ENCODE measurements at places on chromosomes 6 and 20.

DNA sequence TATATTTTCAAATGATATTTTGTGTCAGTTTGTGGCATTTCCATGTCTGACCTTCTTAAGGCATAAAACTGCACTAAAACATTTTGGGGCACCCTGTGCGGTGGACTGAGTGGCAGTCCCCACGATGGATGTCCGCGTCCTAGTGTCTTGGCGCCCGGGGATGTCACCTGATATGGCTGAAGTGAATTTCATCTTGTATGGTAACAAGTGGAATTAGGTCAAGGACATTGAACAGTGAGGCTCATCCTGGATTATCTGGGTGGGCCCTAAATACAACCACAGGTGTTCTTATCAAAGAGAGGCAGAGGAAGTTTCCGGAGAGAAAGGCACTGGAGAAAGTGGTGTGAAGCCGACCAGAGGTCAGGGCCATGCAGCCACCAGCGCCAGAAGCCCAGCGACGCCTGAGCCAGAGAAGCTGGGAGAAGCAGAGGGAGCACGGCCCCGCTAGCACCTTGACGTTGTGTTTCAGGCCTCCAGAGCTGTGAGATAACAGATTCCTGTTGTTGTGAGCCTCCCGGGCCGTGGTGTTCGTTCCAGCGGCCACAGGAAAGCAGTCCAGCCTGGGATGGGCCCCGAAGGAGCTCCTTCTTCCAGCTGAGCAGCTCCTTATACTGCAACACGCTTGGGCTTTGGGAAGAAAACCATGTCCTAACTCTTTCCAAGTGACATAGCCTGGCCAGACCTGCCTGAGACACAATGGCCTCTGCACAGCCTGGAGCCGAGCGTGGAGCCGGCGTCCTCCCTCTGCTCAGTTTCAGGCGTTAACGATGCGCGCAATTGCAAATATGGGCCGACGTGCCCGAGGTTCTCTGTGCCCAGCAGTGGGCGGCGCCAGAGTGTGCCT lies 22.5 kb downstream of the THBS2 start:
- no peaks in the 10 kb centered on the region for H3K4me1 ChIP-seq
- H3K27me3 ChIP-seq = no peaks in the 10 kb centered on the region
- no peaks in the 10 kb centered on the region for H3K36me3 ChIP-seq
- H3K4me3 ChIP-seq = no peak overlapping the region

GRCh38 chr6:80145509-80145908 lies 39.0 kb downstream of the BCKDHB start:
- DNase-seq = no peak
- H3K36me3 ChIP-seq = peaks cover 20% of the 10 kb centered on the region
- no peaks in the 10 kb centered on the region for H3K27me3 ChIP-seq
- no peak overlapping the region for H3K4me3 ChIP-seq
- H3K27ac ChIP-seq = no peak overlapping the region

GRCh38 chr6:18053555-18054445 lies 66.4 kb upstream of the KIF13A start:
- H3K27me3 ChIP-seq = no peaks in the 10 kb centered on the region
- no peak for DNase-seq
- H3K4me1 ChIP-seq = no peaks in the 10 kb centered on the region
- no peak overlapping the region for H3K27ac ChIP-seq
- H3K36me3 ChIP-seq = no peaks in the 10 kb centered on the region

- peaks cover 12% of the 10 kb centered on the region for H3K4me1 ChIP-seq
- peak; percentile 83 for DNase-seq
- no peak overlapping the region for H3K27ac ChIP-seq
- H3K4me3 ChIP-seq = no peak overlapping the region
- H3K36me3 ChIP-seq = no peaks in the 10 kb centered on the region
These were observed 48.2 kb downstream of the MRPL14 start for GRCh38 chr6:44078827-44079671.

DNA sequence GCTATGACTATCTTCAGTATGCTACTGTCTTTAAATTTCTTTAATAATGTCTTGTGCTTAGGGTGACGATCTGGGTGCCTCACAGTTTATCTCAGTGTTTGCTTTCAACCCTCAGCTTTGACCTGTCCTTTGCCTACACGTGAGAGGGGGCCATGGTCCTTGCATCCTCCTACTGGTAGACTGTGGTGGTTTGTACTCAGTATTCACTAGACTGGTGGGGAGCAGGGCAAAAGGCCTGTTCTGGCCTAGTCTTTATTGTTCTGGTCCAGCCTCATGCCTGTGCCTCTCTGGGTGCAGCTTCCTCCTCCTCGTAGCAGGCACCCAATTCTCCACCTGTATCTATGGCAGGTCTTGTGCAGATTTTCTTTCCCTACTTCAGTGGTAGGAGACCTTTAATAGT lies 354.9 kb downstream of the CD109 start:
- no peaks in the 10 kb centered on the region for H3K4me1 ChIP-seq
- H3K27ac ChIP-seq = no peak overlapping the region
- no peak for DNase-seq
- no peak overlapping the region for H3K4me3 ChIP-seq
- no peaks in the 10 kb centered on the region for H3K27me3 ChIP-seq

DNA sequence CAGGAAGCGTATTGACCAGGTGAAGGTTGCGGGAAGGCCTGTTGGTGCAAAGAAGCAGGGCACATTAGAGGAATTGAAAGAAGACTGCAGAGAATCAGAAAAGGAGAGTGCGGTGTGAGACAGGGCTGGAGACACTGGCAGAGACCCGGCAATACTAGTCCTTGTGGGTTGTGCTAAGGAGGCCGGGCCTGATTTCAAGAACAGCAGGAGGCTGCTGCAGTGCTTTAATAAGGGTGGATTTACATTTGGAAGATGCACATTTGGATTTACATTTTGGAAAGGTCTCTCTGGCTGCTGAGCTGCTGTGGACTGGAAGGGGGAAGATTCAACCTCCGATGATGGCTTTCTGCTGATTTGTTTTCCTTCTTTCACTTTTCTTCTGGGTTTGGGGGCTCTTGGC lies 167.8 kb downstream of the SLC24A3 start:
- no peak overlapping the region for H3K27ac ChIP-seq
- DNase-seq = no peak
- no peaks in the 10 kb centered on the region for H3K27me3 ChIP-seq
- H3K4me3 ChIP-seq = no peak overlapping the region

- H3K36me3 ChIP-seq = no peaks in the 10 kb centered on the region
- no peak overlapping the region for H3K4me3 ChIP-seq
- no peaks in the 10 kb centered on the region for H3K4me1 ChIP-seq
- no peak for DNase-seq
- H3K27ac ChIP-seq = no peak overlapping the region
These were observed 490.8 kb downstream of the EPM2A start for GRCh38 chr6:145244349-145245100.

DNA sequence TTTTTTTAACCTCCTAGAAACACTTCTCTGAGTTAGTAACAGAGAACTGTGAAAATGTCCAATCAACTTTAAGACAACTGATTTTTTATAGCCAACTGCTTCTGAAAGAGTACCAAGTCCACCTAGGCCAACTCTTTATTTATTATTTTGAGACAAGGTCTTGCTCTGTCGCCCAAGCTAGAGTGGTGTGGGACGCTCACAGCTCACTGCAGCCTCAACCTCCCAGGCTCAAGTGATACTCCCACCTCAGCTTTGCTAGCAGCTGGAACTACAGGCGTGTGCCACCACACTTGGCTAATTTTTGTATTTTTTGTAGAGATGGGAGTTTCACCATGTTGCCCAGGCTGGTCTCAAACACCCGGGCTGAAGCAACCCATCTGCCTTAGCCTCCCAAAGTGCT lies 331.6 kb downstream of the RNGTT start:
- H3K4me1 ChIP-seq = peaks cover 32% of the 10 kb centered on the region
- no peak overlapping the region for H3K4me3 ChIP-seq
- H3K27ac ChIP-seq = no peak overlapping the region

DNA sequence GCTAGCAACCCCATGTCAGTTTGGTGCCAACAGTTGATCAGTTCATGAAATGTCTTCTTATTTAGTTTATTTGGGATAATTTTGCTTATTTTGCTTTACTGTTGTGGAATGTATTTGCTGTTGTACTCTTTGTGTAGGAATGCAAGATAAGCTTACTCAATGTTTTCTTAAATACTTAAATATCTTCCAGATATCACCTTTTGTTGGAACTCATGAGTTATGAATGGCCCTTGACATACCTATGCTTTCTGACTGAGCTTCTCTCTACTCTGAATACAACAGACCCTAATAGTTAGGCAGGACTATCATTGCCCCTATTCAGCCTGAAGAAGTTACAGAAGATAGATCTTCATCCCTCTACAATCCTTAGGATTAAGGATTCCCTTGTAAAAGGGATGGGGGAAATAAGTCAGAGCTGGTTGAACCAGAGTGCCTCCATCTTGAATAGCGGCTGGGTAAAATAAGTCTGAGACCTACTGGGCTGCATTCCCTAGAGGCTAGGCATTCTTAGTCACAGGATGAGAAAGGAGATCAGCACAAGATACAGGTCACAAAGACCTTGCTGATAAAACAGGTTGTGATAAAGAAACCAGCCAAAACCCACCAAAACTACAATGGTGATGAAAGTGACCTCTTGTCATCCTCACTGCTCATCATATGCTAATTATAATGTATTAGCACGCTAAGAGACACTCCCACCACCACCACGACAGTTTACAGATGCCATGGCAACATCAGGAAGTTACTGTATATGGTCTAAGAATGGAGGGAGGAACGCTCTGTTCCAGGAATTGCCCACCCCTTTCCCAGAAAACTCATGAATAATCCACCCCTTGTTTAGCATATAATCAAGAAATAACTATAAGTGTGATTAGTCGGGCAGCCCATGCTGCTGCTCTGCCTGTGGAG lies 196.9 kb downstream of the AKAP7 start:
- no peak overlapping the region for H3K4me3 ChIP-seq
- H3K27ac ChIP-seq = no peak overlapping the region
- no peaks in the 10 kb centered on the region for H3K4me1 ChIP-seq
- H3K36me3 ChIP-seq = no peaks in the 10 kb centered on the region
- no peak for DNase-seq

- no peak for DNase-seq
- no peak overlapping the region for H3K27ac ChIP-seq
- H3K36me3 ChIP-seq = no peaks in the 10 kb centered on the region
These were observed 20.4 kb upstream of the DTNBP1 start for GRCh38 chr6:15682965-15683822.

DNA sequence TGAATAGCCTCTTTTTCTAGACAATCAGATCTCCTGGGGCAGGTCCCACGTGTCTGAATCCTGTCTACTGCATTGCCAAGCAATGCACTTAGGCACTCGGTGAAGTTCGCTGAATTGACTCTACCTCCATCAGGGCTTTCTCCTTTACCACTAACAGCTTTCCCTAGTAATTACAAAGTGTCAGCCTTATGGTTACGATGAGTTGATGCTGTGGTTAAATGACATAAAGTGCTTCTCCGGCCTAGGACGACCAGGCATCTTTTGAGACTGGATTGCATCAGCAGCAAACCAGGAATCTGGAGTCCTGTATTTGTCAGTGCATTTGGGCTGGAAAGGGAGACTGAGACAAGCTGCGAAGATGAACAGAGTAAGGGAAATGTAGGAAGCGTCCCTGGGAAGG lies 21.5 kb downstream of the NOX3 start:
- no peak overlapping the region for H3K27ac ChIP-seq
- no peaks in the 10 kb centered on the region for H3K27me3 ChIP-seq
- H3K4me1 ChIP-seq = no peaks in the 10 kb centered on the region
- H3K36me3 ChIP-seq = no peaks in the 10 kb centered on the region
- no peak overlapping the region for H3K4me3 ChIP-seq

DNA sequence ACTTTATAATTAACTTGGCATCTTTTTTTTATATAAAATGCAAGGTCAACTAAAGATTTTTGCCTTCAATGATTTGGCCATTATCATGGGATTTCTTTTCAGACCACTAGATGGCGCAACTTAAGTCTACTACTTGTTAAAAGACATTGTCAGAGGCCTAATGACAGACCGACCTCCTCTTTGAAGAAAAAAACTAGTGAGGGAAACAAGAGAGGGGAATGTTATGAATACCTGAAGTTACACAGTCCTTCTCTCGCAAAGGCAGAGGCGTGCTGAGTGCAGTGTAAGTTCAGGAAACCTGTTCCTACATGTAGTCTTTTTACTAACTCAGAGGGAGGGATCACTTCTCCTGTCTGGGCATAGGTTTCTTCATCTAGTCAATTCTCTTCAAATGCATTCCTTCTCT lies 9.3 kb downstream of the TRAPPC3L start:
- H3K27ac ChIP-seq = no peak overlapping the region
- H3K4me3 ChIP-seq = no peak overlapping the region
- H3K36me3 ChIP-seq = no peaks in the 10 kb centered on the region
- DNase-seq = peak; percentile 11

DNA sequence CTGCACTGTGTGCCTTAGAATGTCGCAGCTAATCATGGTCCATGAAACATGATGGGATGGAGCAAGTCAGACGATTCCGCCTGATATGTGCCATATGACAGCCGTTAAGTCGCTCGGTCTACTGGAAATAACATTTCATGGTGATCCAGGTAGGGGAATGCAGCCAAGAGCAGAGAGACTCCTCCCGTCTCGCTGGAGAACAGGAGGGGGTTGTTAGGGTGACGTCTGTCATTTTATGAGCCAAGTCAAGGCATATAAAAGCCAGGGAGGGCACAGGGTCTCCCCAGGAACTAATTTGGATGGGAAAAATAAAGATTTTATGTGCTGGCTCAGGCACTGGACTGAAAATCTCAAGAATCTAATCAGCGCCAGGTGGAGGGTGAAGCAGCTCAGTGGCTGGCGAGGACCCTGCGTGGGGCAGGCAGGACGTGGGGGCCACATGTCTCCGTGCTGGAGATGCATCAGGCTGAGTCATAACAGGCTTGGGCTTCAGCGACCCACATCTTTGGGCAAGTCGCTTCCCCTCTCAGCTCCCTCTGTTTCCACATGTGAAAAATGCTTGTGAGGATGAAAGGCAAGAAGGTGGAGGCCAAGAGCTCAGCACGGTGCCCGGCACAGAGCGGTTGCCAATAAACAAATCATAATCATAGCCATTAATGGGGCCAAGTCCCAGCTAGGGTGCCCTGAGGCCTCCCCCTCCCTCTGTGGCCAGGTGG lies 234.6 kb downstream of the ANKRD60 start:
- H3K36me3 ChIP-seq = no peaks in the 10 kb centered on the region
- H3K4me3 ChIP-seq = no peak overlapping the region
- H3K27ac ChIP-seq = no peak overlapping the region
- no peaks in the 10 kb centered on the region for H3K4me1 ChIP-seq
- no peak for DNase-seq
- peaks cover 15% of the 10 kb centered on the region for H3K27me3 ChIP-seq

DNA sequence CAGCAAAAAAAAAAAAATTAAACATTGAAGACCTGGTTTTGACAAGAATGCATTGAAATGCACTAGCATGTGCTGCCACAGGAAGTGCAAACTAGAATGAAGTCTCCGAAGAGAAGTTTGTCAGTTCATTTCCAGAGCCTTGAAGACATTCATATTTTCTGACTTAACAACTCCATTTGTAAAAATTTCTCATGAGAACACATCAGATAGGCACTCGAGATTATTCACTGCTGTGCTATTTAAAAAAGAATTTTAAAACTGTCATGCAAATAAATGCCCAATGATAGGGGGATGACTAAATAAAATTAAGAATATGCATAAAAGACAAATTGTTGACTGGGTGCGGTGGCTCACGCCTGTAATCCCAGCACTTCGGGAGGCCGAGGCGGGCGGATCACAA lies 394.6 kb upstream of the JARID2 start:
- H3K27me3 ChIP-seq = no peaks in the 10 kb centered on the region
- H3K36me3 ChIP-seq = no peaks in the 10 kb centered on the region
- no peaks in the 10 kb centered on the region for H3K4me1 ChIP-seq
- H3K27ac ChIP-seq = no peak overlapping the region

- DNase-seq = no peak
- no peaks in the 10 kb centered on the region for H3K27me3 ChIP-seq
- no peak overlapping the region for H3K27ac ChIP-seq
- H3K4me1 ChIP-seq = no peaks in the 10 kb centered on the region
- H3K36me3 ChIP-seq = no peaks in the 10 kb centered on the region
- no peak overlapping the region for H3K4me3 ChIP-seq
These were observed 82.6 kb downstream of the PRSS35 start for GRCh38 chr6:83594941-83595340.

Measured in DND-41 (cell line).